ENCODE measurements at places on chromosomes 16 and 17.
A peak's percentile ranks its signal among the peaks of the same experiment; 100 is the strongest.

DNA sequence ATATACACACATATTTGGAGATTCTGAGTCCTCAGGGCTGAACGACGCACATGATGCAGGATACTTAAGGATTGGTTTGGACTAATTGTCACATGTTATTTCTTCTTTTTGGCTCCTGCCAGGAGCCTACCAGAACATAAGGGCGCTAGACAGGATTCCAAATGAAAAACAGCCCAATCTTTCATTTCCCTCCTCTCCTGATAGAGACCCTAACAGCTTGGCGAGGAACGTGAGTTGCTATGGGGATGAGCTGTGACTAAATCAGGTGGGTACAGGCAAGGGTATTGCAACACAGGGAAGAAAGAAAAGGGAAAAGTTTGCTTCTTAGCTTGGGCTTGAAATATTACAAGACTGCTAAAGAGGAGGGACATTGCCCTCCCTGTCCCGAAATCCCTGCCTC is 109.9 kb downstream of the AIPL1 start:
- DNase-seq: no peak

GRCh38 chr16:79480929-79481328 is 119.6 kb downstream of the MAF start:
- no peak for DNase-seq

- DNase-seq: no peak
Observed at GRCh38 chr16:89956505-89957215, 8.1 kb downstream of the DEF8 start.

GRCh38 chr17:75753514-75754377 is 11.2 kb downstream of the GALK1 start:
- DNase-seq: peak; percentile 82

DNA sequence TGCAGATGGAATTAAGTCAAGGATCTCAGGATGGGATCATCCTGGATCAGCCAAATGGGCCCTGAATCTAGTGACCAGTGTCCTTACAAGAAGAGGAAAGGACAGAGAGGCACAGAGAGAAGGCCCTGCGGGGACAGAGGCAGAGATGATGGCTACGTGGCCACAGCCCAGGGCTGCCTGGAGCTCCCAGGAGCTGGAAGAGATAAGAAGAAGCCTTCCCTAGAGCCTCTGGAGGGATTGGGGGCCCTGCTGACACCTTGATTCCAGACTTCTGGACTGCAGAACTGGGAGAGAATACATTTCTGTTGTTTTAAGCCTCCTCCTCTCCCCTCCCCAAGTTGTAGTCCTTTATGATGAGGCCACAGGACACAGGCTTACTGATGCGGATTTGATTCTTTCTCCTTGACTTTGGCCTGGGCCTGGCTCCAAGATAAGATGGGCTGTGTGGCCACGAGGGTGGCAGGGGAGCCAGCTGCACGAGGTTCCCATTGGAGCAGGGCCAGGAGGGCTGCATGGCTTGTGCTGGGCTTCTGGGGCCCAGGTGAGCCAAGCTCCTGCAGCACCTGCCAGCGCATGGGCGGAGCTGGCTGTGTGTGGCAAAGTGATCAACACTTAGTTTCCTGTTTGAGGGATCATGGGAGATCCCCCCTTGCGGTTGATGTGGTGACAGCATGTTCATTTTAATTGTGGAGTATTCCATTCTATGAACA is 146.1 kb downstream of the IRF8 start:
- DNase-seq: no peak

DNA sequence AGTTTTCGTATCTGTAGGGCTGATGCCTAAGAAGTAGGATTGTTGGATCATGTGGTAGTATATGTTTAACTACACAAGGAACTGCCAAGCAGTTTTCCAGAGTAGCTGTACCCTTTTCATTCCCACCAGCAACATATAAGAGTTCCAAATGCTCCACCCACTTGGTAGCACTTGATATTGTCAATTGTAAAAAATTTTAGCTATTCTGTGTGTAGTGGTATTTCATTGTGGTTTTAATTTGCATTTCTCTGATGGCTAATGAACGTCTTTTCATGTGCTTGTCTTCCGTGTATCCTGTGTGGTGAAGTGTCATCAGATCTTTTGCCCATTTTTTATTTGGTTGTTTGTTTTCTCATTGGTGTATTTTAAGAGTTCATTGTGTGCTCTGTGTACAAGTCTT is 69.7 kb downstream of the TANC2 start:
- no peak for DNase-seq

GRCh38 chr16:3503523-3503922 is 2.7 kb downstream of the CLUAP1 start:
- no peak for DNase-seq
